NCI-H2081 treated with DMSO at 0.1 percent for 48 hours (cell line): ENCODE measurements at places on chromosomes 7 and 10.

DNA sequence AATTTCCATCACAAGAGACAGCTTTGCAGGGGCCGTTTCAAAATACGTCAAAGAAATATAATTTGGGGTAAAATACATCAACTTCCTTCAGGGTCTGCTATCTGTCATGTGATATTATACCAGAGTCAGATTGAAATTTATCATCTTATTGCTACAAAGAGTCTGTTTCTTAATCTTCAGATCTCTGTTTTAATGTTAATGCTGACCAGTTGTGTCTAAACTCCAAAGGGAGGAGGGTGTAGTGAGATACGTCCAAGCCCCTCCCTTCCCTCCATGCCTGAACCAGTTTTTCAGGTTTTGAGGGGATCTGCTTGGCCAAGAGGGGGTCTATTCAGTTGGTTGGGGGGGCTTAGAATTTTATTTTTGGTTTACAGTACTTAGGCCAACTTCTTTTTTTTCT is 891.6 kb downstream of the GRM8 start:
- no peak for DNase-seq

GRCh38 chr7:55438757-55439525 is 73.8 kb downstream of the LANCL2 start:
- DNase-seq, result peak; percentile 52

DNA sequence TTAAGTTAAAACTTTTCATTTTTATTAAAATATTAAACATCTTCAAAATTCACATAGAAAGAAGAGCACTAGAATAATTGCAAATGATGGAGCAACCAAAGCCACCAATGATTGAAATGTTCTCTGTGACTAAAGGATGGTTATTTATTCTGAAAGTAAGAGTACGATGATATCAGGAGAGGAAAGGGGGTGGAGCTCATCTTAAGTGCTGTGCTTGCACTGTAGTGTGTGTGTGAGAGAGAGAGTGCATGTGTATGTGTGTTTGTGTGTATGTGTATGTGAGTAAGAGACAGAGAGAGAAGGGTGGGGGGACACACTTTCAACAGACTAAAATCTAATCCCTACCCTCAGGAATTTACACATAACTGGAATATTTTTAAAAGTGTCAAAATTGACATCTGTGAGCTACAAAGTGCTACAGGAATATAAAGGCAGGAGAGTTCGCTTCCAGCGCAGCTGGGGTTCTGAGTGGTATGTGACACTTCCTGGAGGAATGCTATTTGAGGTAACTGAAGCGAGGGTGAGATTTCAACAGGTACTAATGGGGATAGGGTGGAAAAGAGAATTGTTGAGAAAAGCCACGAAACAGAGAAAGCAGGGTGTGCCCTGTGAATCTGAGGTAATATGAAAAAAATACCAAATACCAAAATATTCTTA is 57.2 kb upstream of the SMNDC1 start:
- no peak for DNase-seq

DNA sequence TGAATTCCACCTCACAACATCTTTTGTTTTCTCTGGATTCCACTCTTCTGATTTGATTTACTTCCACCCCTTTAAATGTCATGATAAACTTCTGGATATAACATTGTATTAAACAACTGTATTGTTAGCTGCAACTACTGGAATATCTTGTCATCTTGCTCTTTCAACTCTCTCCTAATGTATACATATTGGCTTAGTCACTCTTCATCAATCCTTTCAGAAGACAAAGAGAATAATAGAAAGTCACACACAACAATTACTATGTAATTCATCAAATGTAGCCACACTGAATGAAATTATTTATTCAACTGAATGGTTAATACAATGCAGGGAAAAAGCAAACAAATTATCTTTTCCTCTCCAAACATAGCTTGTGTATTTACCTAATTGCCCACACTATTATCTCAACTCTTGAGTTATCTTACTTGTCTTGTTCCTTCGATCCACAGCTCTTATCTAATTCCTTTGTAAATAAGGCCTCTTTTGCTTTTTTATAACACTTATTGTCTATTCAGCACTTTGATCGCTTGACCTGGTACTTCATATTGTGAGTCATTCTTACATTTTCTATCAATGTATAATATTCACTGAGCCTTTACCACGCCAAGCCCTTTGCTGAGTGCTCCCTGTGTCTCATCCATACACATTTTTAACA is 16.7 kb downstream of the SEMA3A start:
- peak; percentile 84 for DNase-seq

DNA sequence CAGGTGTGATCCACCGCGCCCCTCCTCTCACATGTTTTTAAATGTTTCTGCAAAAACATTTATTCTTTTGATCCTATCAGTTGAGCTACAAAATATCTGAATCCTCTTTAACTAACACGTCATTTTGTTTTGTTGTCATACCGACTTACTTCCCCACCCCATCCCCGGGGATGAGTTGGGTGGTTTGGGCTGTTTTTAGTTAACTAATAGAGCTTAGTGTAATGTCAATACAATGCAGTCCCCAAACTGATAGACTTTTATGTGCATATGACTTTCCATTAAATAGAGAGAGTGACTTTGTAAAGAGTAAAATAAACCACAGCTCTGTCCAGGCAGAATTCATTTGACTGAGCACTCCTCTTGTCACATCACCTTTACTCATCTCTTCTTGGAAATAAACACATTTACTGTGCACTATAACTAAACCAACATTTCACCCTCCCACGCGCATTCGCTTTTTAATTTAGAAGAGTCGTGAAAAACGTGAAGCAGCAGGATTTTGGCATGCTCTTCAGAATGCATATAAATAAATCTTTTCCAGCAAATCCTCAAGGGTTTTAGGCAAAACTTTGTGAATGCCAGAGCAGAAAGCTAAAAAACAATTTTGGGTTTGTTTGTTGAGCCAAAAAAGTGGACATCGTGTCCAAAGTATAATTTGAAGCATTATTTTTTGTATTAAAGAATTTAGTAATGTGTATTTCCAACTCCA is 187.4 kb upstream of the MGMT start:
- DNase-seq, result no peak

GRCh38 chr10:102815790-102816549 is 21.2 kb downstream of the CYP17A1 start:
- DNase-seq, result no peak
